LoVo (cell line): ENCODE measurements at places on chromosomes 2 and 18.

GRCh38 chr2:11923935-11924334 is 177.5 kb downstream of the LPIN1 start:
- no peak for DNase-seq

GRCh38 chr2:64967601-64968000 is 21.6 kb upstream of the SLC1A4 start:
- no peak for DNase-seq

DNA sequence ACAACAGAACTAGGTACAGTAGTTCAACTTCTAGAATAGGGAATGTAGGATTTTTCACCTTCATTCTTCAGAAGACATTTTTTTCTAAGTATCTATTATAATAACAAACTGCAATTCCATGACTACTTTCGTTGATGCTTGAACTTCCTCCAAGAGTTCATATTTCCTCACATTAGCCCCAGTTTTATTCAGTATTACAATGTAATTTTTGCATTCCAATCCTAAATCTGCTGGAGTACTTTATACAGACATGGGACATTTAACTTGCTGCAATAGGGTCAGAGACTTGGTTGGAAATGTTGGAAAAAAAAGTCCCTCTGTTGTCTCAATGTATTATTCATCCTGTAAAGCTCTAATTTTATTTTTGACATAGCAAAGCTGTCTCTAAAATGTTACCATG is 19.6 kb upstream of the FTCDNL1 start:
- no peak for DNase-seq

DNA sequence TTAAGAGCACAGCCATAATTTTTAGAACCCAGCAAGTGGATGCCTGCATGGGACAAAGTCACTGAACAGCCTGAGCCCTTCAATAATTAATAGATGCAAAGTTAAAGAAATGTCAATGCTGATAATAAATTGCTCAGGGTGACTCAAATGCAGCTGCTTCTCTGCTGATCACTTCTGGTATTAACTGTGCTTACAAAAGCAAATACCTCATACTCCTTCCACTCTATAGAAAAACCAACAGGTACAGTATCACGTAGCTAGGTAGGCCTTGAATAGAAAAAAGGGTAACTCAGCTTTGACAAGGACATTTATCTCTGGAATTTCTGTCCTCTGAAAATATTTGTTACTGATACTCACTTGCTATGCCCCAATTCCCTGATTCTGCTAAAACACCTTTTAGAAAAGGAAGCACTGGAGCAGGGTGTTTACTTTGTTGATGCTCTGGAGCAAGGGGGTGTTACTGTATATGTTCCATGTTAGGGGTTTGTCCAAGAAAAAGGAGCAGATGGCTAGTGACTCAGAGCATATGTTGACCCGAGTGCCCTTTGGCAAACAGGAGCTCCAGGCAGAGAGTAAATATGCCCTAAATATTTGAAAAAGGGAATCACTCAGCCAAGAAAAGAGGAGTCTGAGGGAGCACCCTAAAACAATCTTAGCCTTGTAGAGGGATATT is 59.1 kb upstream of the RTN4 start:
- peak; percentile 23 for DNase-seq

DNA sequence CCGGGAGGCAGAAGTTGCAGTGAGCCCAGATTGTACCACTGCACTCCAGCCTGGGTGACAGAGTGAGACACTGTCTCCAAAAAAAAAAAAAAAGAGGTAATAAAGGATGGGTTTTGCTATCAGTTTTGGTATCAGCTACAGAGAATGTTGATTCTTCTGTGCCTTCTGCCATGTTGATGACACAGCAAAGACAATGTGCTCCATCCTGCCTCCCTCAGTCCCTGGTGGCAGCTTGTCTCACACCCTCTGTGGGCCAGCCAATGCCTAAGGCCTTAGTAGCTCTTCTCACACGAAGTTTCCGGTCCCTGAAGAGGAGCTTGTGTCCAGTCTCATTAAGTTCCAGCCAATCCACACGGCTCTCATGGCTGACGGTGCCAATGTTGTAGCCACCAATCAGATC is 17.6 kb downstream of the IFT172 start:
- no peak for DNase-seq

- no peak for DNase-seq
Measured at GRCh38 chr2:217919204-217919603, 83.6 kb downstream of the TNS1 start.

GRCh38 chr18:42760290-42760689 is 355.2 kb downstream of the RIT2 start:
- no peak for DNase-seq

DNA sequence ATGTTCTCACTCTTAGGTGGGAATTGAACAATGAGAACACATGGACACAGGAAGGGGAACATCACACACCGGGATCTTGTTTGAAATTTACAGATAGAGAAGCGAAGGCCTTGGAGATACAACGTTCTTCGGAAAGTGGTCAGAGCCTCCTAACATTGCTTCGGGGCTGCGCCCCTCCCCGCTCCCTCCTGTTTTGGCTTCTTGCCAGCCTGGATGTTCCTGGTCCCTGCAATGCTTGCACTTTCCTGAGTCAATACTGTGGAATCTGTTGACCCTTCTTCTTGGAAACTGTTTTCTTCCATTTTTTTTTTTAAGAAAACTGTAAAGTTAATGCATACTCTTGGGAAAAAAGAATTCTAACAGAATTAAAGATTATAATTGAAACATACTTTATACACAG is 360.8 kb downstream of the SOCS6 start:
- DNase-seq = no peak

GRCh38 chr2:68715353-68716041 is 19.1 kb upstream of the ARHGAP25 start:
- DNase-seq = peak; percentile 52

- peak; percentile 72 for DNase-seq
Measured at GRCh38 chr2:121284463-121285449, at the start of gene TFCP2L1. Gene TFCP2L1, minus strand, starts transcription at chr2:121285202. Its CDS starts 93 bp downstream, at chr2:121285109.

GRCh38 chr2:176099159-176099727 is 352 bp upstream of the HOXD12 start:
- DNase-seq = no peak

- DNase-seq = no peak
Measured at GRCh38 chr2:33181466-33181865, 234.7 kb downstream of the LTBP1 start.

DNA sequence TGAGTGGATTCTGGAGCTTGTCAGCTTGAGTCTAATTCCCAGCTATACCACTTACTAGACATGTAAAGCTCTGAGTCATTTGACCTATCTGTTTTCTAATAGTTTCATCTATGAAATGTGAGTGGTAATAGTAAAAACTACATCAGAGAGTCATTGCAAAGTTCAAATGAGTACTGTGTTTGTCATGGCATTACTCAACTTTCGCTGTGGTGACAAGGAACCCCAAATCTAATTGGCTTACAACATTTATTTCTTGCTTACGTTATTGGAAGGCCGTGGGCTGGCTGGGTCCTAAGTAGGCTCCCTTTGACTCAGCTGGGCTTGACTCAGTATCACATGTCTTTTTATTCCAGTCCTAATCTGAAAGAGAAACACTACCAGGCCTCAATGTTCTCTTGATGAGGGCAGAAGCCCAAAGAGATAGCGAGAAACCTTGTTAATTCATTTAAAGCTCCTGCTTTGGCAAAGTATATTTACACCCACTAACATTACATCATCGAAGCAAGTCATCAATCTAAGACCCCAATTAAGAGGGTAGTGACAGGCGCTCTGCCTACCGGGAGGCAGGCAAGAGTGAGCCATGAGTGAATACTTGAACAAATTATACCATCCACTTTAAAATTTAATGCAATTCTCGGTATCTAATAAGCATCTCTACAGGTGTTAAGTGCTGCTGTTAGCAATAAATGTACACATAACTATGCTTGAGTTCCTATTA is 431.8 kb upstream of the SPHKAP start:
- no peak for DNase-seq

GRCh38 chr2:9332136-9332852 is 91.0 kb downstream of the ITGB1BP1 start:
- DNase-seq = no peak

- DNase-seq = no peak
Measured at GRCh38 chr2:227192491-227192890, 28.1 kb downstream of the COL4A3 start.

- peak; percentile 24 for DNase-seq
Measured at GRCh38 chr2:39141334-39142271, 20.8 kb upstream of the SOS1 start.

- no peak for DNase-seq
Measured at GRCh38 chr2:3704692-3705091, 1.3 kb downstream of the DCDC2C start.

GRCh38 chr18:46577546-46577945 is 79.5 kb downstream of the LOXHD1 start:
- DNase-seq = no peak

- DNase-seq = no peak
Measured at GRCh38 chr18:60466677-60467076, 94.1 kb upstream of the MC4R start.
